ENCODE measurements at places on chromosomes 4 and X. TPM values are rescaled to one million over a fixed set of nuclear protein-coding genes. Genes with fewer than 3 reads are reported as not detected.

DNA sequence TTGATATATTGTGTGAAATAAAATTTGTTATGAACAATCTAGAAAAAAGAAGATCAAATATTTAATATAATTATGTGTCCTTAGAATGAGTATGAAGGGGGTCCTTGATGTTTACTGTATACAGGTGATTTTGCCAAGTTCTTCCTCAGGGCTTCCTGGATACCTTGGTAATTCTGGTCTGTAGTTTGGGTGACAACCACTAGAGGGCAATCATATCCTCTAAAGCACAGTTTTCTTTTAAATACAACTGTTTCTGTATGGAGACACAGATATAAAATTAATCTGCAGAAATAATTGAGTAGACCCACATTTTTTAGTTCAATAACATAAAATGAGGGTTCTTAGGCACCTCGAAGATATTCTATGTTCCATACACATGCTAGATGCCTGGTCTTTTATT is 157.7 kb downstream of the SPANXN1 start:
- DNase-seq, result no peak
- no peak overlapping the region for H3K4me3 ChIP-seq
- H3K27ac ChIP-seq, result no peak overlapping the region
- H3K4me1 ChIP-seq, result no peaks in the 10 kb centered on the region

The TLR6 gene
- 1.2 TPM for total RNA-seq

DNA sequence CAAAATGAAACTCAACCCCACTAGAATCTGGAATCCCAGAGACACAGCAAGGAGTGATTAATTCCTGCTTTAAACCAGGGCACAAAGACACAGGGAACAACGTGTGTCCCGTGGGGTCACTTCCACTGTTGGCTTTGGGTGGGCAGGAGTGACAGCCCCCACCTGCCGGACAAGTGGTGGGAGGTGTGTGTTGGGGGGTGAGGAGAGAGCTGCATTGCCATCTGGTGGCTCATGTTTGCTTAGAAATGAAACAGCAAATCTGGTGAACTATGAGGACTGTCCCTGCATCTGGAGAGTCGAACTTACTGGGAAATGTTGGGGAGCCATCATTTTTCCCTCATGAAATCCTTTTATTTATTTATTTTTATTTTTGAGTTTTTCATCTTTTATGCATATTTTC is 75.9 kb upstream of the AFAP1 start:
- H3K27ac ChIP-seq, result no peak overlapping the region
- H3K36me3 ChIP-seq, result no peaks in the 10 kb centered on the region
- no peak for DNase-seq
- H3K4me3 ChIP-seq, result no peak overlapping the region

- H3K4me3 ChIP-seq, result peak overlapping the region; percentile 61
- H3K4me1 ChIP-seq, result peaks cover 6% of the 10 kb centered on the region
- DNase-seq, result no peak
- peaks cover 7% of the 10 kb centered on the region for H3K27me3 ChIP-seq
These were observed 1.3 kb upstream of the RGS12 start for GRCh38 chr4:3291411-3291968.

- no peak overlapping the region for H3K27ac ChIP-seq
- no peak overlapping the region for H3K4me3 ChIP-seq
- H3K27me3 ChIP-seq, result no peaks in the 10 kb centered on the region
- DNase-seq, result no peak
These were observed 53.5 kb downstream of the SPANXA2 start for GRCh38 chrX:141642979-141643378.

GRCh38 chrX:2423899-2424298 is 76.9 kb downstream of the DHRSX start:
- no peaks in the 10 kb centered on the region for H3K27me3 ChIP-seq
- H3K36me3 ChIP-seq, result peaks cover 13% of the 10 kb centered on the region
- no peaks in the 10 kb centered on the region for H3K4me1 ChIP-seq

The PAGE2 gene
- not detected for total RNA-seq

DNA sequence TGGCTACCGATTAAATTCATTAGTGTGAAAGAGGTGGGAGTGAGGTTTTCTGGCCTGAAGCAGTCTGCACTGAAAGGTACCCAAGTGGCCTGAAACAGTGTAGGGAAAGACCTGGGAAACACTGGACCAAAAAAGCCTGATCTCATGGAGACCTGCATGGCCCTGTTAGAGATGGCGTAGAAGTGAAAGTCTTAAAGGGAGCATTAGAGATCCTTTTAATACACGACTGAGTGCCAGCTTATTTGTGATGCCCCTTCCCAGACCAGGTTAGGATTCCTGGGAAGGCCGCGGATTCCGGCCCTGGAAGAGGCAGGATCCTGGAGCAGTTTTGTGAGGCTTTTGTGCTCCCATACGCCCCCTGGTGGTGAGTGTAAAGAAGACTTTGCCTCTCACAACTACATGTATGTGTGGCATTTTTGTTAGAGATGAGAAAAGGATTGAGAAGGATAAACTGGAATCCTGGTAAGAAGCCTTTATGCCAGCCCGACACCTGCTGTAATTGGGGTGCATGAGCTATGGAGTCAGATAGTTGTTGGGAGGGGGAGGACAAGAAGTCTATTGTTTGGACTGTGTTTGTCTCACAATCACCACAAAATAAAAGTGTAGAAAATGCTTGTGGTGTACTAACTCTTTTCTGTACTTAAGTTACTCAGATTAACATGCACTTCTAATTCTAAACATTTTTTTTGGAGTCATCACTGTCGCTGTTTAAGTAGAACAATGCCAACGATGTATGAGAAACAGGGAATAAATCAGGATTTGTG is 54.0 kb downstream of the JADE1 start:
- H3K4me1 ChIP-seq, result peaks cover 23% of the 10 kb centered on the region
- peaks cover 18% of the 10 kb centered on the region for H3K36me3 ChIP-seq
- no peak overlapping the region for H3K4me3 ChIP-seq
- no peaks in the 10 kb centered on the region for H3K27me3 ChIP-seq
- H3K27ac ChIP-seq, result no peak overlapping the region

The AREG gene
- 0.46 TPM for total RNA-seq

GRCh38 chrX:11386001-11386523 is 92.8 kb downstream of the AMELX start:
- H3K27me3 ChIP-seq, result no peaks in the 10 kb centered on the region
- H3K4me3 ChIP-seq, result no peak overlapping the region
- H3K27ac ChIP-seq, result peak overlapping the region; percentile 57
- DNase-seq, result no peak
- no peaks in the 10 kb centered on the region for H3K4me1 ChIP-seq

The PPEF2 gene
- total RNA-seq, result 0.11 TPM

The LUZP4 gene
- not detected for total RNA-seq

The MAGEA2 gene
- not detected for total RNA-seq

DNA sequence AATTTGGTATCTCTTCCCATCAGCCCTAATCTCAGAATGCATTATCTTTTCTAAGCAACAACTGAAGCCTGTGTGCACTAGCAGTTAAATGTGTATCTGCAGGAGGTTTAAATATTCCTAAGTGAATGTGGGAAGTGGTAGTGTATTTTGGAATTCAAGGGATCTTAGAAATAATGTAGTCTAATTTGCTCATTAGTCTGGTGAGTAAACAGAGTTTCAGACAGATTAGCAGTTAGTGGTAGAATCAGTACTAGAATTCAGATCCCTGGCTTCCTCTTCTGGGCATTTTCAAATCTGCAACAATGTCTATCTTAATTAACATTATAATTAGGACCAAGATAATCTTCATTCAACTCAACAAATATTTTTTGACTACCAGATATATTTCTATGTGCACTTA is 11.7 kb upstream of the CXCL2 start:
- H3K36me3 ChIP-seq, result no peaks in the 10 kb centered on the region
- no peaks in the 10 kb centered on the region for H3K27me3 ChIP-seq
- H3K4me1 ChIP-seq, result no peaks in the 10 kb centered on the region
- no peak for DNase-seq
- H3K4me3 ChIP-seq, result no peak overlapping the region
- no peak overlapping the region for H3K27ac ChIP-seq

The CT45A1 gene
- total RNA-seq, result not detected

DNA sequence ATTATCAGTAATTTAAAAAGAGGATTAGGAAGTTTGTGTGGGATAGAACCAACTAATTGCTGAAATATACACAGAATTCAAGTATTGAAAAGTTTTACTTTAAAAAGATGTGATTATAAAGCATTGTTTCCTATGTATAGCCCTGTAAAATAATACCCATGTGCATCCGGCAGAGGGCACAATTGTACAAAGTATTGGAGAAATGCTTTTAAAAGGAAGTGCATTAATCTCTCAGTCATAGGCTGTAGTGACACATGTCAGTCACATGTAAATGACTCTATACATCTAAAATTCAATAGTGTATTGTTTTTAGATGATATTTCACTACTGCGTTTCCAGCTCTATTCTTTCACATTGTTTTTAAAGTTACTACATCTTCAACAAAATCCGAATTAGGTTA is 9.7 kb upstream of the GEMIN8 start:
- no peak overlapping the region for H3K4me3 ChIP-seq
- H3K36me3 ChIP-seq, result no peaks in the 10 kb centered on the region
- DNase-seq, result peak; percentile 45
- no peaks in the 10 kb centered on the region for H3K4me1 ChIP-seq
- H3K27me3 ChIP-seq, result no peaks in the 10 kb centered on the region

- H3K27me3 ChIP-seq, result no peaks in the 10 kb centered on the region
- no peak overlapping the region for H3K27ac ChIP-seq
- H3K4me3 ChIP-seq, result no peak overlapping the region
- DNase-seq, result no peak
- H3K36me3 ChIP-seq, result no peaks in the 10 kb centered on the region
These were observed 337.6 kb downstream of the DMD start for GRCh38 chrX:32873786-32874185.

The HTN1 gene
- total RNA-seq, result not detected

The CT55 gene
- total RNA-seq, result not detected

DNA sequence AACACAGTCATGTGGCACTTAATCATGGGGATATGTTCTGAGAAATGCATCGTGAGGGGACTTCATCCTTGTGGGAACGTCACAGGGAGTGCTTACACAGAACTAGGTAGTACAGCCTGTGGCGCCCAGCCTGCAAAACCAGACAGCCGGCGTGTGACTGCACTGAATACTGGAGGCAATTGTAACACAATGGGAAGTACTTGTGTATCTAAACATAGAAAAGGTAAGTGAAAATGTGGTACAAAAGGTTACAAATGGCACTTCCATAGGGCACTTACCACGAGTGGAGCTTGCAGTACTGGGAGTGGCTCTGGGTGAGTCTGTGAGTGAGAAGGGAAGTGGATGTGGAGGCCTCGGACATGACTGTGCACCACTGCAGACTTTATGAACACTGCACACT is 5.2 kb downstream of the TLR3 start:
- H3K27ac ChIP-seq, result no peak overlapping the region
- no peaks in the 10 kb centered on the region for H3K27me3 ChIP-seq
- peaks cover 7% of the 10 kb centered on the region for H3K4me1 ChIP-seq
- DNase-seq, result no peak
- no peak overlapping the region for H3K4me3 ChIP-seq

GRCh38 chrX:48045410-48046311 is 25.8 kb downstream of the ZNF630 start:
- no peak for DNase-seq
- H3K36me3 ChIP-seq, result no peaks in the 10 kb centered on the region
- no peak overlapping the region for H3K27ac ChIP-seq
- H3K4me1 ChIP-seq, result no peaks in the 10 kb centered on the region
- no peak overlapping the region for H3K4me3 ChIP-seq

The PPP4R3C gene
- total RNA-seq, result not detected

DNA sequence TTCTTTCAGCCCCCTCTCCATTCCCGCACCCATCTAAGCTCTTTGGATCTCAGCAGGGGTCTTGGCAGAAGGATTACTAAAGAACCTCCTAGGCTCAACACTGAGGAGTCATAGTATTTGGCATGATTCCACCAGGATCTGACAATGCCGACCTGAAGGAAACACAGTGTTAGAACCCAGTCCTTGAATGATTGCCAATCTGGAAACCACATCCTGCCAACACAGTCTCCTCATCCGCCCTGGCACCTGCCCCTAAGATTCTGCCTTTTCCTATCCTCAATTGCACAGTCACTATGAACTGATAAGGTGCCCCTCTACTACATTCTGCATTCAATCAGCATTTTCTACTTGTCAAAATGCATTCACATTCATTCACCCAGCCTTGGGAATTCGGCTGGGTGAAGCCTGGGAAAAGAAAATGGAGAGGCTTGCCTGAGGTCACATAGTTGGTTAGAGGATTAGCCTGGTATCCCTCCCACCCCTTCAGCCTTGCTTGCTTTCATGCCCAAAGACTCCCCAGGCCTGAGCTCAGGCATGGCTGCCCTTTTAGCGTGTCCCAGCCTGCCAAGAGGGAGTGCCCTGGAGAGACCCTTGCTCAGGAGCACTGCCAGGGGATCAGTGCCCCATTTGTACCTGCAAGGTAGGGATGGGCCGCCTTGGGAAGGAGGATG is 2.2 kb upstream of the CLDN2 start:
- no peaks in the 10 kb centered on the region for H3K36me3 ChIP-seq
- H3K27me3 ChIP-seq, result no peaks in the 10 kb centered on the region
- H3K4me3 ChIP-seq, result peak overlapping the region; percentile 4
- H3K27ac ChIP-seq, result no peak overlapping the region

DNA sequence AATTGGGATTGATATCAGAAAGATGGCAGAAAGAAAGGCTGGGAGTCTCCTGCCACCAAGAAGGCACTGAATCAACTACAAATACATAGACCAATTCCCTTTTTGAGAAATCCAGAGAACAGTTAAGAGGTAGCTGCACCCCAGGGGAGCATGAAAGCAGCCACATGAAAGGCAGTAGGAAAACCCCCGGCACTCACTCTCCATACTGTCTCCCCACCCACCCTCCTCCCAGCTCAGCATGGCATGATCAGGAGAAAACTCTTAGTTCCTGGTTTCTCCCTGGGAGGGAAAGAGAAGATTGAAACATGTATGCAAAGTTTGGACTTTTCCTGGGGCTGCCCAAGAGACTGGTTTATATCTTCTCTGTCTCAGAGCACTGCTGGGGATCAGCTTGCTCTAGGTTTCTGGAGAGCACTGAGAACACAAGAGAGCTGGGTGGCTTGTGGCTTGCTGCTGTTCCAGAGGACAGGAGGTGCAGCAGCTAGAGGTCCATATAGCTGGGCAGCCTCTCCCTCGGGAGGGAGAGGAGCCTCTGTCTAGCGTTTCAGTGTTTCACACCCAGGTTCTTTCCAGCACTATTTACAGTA is 305.7 kb downstream of the PDGFC start:
- no peak overlapping the region for H3K27ac ChIP-seq
- no peak overlapping the region for H3K4me3 ChIP-seq
- no peaks in the 10 kb centered on the region for H3K36me3 ChIP-seq
- no peak for DNase-seq
- H3K4me1 ChIP-seq, result no peaks in the 10 kb centered on the region
- no peaks in the 10 kb centered on the region for H3K27me3 ChIP-seq

The AMBN gene
- not detected for total RNA-seq

- no peak overlapping the region for H3K27ac ChIP-seq
- no peaks in the 10 kb centered on the region for H3K27me3 ChIP-seq
- no peak overlapping the region for H3K4me3 ChIP-seq
- H3K36me3 ChIP-seq, result no peaks in the 10 kb centered on the region
- DNase-seq, result no peak
These were observed 5.3 kb upstream of the IDS start for GRCh38 chrX:149510386-149510785.

The DHRSX gene
- total RNA-seq, result 26.6 TPM

The AKAP14 gene
- total RNA-seq, result not detected
